Natural killer cell (primary cell): ENCODE measurements at places on chromosomes 1 and 21. TPM values are rescaled to one million over a fixed set of nuclear protein-coding genes. Genes with fewer than 3 reads are reported as not detected.
A peak's percentile ranks its signal among the peaks of the same experiment; 100 is the strongest.

DNA sequence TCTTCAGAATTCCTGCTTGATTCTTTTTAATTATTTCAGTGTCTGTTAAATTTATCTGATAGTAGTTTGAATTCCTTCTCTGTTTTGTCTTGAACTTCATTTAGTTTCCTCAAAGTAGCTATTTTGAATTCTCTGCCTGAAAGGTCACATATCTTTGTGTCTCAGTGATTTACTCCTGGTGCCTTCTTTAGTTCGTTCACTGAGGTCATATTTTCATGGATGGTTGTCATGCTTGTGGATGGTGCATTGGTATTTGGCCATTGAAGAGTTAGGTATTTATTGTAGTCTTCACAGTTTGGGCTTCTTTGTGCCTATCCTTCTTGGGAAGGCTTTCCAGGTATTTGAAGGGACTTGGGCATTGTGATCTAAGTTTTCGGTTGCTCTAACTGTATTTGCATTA lies 267.9 kb downstream of the HHAT start:
- H3K36me3 ChIP-seq, result no peaks in the 10 kb centered on the region
- no peaks in the 10 kb centered on the region for H3K27me3 ChIP-seq
- DNase-seq, result no peak
- no peak overlapping the region for H3K4me3 ChIP-seq
- H3K4me1 ChIP-seq, result no peaks in the 10 kb centered on the region

DNA sequence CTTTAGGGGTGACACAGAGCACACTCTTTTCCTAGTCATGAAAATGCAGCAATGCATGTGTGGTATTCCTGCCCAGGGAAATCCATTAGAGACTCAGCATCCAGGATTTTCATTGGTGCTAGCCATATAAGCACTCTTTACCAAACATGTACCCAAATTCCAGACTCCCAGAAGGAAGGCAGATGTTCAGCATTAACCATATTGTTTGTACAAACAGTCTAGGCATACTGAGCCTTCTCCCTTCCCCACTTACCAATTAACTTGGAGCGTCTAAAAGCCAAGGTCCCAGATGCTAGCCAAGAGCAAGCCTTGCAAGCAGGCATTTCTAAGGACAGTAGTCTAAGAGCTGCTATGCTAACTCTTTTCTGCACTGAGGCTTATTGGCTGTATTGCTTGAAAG lies 27.9 kb downstream of the ZBED6 start:
- H3K4me1 ChIP-seq, result no peaks in the 10 kb centered on the region
- DNase-seq, result no peak
- no peaks in the 10 kb centered on the region for H3K27me3 ChIP-seq
- no peak overlapping the region for H3K27ac ChIP-seq
- peaks cover 69% of the 10 kb centered on the region for H3K36me3 ChIP-seq
- no peak overlapping the region for H3K4me3 ChIP-seq

DNA sequence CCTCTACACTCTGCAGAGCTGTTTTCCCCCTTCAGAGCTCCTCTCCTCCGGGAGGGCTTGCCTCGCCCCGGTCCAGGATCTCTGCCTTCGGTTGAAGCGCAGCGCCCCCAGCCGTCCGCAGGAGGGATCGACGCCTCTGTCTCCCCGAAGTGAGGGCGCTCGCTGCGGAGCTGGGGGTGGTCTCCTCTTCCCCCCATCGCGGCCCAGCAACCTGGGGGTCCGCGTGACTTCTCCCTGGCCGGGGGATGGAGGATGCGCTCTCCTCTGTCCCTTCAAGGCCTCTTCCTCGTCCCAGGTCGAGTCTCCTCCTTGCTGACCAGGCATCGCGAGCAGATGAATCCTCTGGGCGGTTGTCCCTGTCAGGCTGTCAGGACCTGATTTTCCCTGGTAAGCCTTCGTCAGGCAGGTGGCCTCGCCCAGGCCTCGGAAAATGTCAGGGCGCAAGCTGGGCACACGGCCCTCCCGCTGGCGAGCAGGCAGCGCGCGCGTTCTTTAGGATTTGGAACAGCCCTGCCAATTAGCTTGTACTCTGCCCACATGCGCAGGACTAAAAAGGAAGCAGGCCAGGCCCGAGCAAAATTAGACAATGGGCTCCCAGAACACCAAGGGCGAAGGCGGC lies 90.5 kb downstream of the EDEM3 start:
- H3K4me1 ChIP-seq, result peaks cover 10% of the 10 kb centered on the region

DNA sequence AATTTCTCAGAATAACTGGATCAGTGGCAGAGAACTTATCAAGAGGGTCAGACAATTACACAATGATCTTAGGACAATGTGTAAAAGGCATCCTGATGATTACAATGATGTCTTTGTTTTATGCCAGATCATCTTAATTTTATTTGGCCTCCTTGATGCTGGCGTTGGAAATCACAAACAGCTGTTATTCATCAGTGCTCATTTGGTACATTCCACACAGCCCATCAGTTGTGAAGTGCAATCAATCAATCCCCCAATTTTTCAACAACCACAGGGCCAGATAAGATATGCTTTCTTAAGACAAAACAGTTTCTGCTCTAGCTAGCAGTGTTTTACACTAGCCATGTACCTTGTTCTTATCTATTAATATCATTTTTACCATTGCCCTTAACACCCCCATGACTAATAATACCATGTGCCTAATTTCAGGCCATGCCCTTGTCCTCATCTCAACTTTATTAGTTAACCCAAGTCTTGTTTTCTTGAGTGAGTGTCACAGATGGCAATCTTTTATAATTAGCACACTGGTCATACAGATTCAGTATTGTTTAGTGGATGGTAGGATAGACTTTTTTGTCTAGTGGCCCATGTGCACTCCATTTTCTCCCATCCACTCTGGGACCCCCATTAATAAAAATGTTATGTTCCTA lies 40.8 kb upstream of the COL24A1 start:
- no peaks in the 10 kb centered on the region for H3K4me1 ChIP-seq
- DNase-seq, result no peak

DNA sequence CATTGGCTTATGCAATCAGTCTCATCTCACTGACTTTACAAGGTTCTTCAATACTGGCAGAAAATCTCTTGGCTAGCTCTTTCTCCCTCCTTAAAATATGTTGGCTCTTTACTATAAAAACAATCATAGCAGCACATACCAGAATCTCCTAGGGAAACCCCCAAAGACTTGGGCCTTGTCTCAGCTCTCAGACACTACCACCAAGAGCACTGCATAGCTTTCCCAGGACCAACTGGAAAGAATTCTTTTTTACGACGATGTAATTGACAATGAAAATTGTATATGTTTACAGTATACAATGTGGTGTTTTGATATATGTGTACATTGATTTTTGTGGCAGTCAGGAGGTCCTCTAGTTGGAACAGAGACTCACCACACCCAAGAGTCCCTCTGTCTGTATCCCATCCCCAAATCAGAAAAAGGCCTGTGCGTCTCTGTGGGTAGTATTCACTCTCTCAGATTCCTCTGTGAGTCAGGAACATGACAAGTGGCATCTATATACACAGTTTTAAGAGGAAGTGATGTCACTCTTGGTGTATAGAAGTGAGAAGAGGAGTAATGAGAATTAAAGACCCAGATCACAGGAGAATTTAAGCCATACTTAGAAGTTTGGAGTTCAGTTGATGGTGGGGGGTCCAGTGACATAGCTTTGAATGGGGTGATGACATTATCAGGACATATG lies 21.1 kb downstream of the SMAP2 start:
- H3K27me3 ChIP-seq, result no peaks in the 10 kb centered on the region
- peaks cover 56% of the 10 kb centered on the region for H3K4me1 ChIP-seq
- H3K4me3 ChIP-seq, result no peak overlapping the region
- DNase-seq, result peak; percentile 77

DNA sequence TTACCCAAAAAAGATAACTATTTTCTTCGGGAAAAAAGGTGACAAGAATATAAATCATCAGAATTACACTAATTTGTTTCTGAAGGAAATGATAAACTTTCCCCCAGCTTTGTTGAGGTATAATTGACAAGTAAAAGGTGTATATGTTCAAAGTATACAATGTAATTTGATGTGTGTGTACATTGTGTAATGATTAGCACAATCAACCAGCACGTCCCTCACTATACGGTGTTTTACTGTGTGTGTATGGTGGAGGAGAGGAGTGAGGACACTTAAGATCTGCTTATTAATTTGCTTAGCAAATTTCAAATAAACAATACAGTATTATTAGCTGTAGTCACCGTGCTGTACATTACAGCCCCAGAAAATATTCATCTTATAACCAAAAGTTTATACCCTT lies 77.7 kb downstream of the CAMTA1 start:
- no peak overlapping the region for H3K4me3 ChIP-seq
- H3K36me3 ChIP-seq, result no peaks in the 10 kb centered on the region
- no peaks in the 10 kb centered on the region for H3K27me3 ChIP-seq
- no peak for DNase-seq
- no peak overlapping the region for H3K27ac ChIP-seq

DNA sequence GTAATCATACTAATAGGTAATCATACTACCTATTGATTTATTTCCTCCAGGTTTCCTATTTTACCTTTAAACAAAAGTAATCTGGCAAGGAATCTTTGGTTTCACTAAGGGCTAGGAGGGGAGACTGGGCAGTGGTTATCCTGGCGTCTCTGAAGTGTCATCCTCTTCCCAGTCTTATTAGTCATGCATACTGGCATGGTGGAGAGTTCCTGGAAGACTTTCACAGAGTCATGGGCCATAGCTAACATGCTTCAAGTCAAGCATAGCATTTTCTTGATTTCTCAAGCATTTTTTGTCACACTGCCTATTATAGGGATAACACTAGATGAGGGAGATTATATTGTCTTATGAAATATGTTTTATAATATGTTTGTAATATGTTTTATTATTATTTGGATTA lies 64.0 kb upstream of the ASB17 start:
- H3K27ac ChIP-seq, result no peak overlapping the region
- no peaks in the 10 kb centered on the region for H3K36me3 ChIP-seq
- DNase-seq, result no peak

DNA sequence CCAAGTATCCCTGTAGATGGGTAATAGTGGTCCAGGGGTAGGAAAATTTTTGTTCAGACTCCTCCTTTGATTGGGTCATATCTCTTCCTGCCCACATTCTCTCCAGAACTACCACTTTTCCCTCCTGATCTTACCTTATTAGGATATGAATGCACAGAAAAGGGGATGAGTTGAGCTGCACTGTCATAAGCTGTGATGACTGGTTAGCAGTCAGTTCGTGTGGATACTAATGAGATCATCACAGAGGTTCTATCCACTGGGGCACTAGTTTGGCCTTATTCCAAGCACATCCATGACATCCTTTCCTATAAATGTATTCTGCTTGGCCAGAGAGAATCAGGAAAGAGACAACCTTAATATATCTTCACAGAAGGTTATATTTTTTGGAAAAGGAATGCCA lies 22.1 kb upstream of the TBX15 start:
- no peak overlapping the region for H3K27ac ChIP-seq
- H3K4me1 ChIP-seq, result peaks cover 14% of the 10 kb centered on the region
- no peak for DNase-seq
- H3K36me3 ChIP-seq, result no peaks in the 10 kb centered on the region
- no peak overlapping the region for H3K4me3 ChIP-seq
- H3K27me3 ChIP-seq, result peaks cover 33% of the 10 kb centered on the region

DNA sequence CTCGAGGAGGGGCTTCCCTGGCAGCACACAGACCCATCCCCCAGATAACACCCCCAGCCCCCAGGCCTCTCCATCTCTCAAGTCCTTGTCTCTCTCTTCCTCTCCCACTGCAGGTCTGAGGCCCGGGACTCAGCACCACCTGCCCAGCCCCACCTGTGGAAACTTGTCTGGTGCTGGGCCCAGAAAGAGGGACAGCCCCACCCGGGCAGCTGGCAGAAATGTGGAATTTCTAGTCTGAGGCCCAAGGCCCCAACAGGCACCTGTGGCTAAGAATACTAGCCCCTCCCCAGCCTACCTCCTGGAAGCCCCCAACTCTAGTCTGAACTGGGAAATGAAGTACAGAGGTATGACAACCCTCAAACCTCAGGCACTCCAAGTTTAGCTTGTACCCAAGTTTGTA lies 15.4 kb downstream of the TTC39A start:
- no peak overlapping the region for H3K27ac ChIP-seq
- DNase-seq, result no peak
- H3K4me1 ChIP-seq, result no peaks in the 10 kb centered on the region
- no peak overlapping the region for H3K4me3 ChIP-seq

DNA sequence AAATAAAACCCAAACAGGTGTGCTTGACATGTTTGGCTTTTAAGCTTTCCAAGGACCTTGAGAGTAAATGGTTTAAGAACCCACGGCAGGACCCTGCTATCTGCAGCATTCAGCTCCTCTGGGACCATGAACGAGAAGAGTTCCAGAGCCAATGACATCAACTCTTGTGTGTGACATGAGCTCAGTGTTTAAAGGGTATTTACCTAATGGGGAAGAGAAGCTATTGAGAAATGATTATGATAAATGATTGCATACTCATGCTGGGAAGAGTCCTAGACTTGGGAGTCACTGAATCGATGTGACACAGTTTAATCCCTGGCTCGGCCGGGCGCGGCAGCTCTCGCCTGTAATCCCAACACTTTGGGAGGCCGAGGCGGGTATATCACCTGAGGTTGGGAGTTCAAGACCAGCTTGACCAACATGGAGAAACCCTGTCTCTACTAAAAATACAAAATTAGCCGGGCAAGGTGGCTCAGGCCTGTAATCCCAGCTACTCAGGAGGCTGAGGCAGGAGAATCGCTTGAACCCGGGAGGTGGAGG lies 55.4 kb downstream of the KANK4 start:
- H3K36me3 ChIP-seq, result no peaks in the 10 kb centered on the region
- no peak overlapping the region for H3K4me3 ChIP-seq
- H3K4me1 ChIP-seq, result no peaks in the 10 kb centered on the region
- H3K27ac ChIP-seq, result no peak overlapping the region

DNA sequence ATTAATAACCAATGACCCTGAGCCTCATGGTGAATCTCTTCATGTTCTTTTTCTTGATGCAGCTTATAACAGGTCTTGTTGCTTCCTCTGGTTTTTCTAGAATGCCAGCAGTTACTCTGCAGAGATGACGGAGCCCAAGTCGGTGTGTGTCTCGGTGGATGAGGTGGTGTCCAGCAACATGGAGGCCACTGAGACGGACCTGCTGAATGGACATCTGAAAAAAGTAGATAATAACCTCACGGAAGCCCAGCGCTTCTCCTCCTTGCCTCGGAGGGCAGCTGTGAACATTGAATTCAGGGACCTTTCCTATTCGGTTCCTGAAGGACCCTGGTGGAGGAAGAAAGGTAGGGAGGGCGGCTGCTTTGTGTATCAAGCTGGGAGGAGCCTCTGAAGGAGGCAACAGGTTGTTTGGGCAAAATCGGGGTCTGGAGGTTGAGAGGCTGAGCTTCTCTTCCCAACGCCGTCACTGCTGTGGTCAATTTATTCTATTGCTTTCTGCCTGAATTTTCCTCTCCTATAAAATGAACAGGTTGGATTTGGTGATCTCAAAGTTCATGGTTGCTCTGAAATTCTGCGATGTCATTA lies 6.7 kb downstream of the ABCG1 start:
- no peak overlapping the region for H3K4me3 ChIP-seq
- no peak overlapping the region for H3K27ac ChIP-seq
- H3K27me3 ChIP-seq, result no peaks in the 10 kb centered on the region
- H3K36me3 ChIP-seq, result no peaks in the 10 kb centered on the region
- peaks cover 42% of the 10 kb centered on the region for H3K4me1 ChIP-seq

Gene TSPAN1
- total RNA-seq, result not detected

Gene EXTL1
- total RNA-seq, result not detected

Gene LENEP
- total RNA-seq, result not detected

Gene AMY1C
- total RNA-seq, result not detected

Gene WNT9A
- not detected for total RNA-seq

Gene OR2M3
- not detected for total RNA-seq

Gene OR2L5
- total RNA-seq, result not detected
